NCI-H2107 (cell line): ENCODE measurements at places on chromosomes 1 and 21.

DNA sequence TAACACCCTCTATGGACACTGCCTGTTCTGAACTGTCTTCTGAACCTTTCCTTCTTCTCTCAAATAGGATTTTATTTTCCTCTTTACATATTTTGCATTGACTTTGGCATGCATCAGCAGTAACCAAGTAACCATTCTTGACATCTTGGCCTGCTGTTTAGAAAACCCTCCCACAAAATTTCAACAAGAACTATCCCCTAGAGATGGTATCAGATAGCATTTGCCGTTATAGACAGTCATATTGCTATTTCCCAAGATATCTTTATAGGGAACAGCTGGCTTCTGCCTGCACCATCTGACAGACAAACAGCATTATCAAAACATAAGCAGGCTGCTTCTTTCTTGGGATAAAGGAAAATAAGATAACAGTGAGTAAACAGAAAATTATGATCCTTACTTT is 54.7 kb downstream of the LHX8 start:
- DNase-seq = no peak

- no peak for DNase-seq
Measured at GRCh38 chr21:46191686-46192575, 7.7 kb upstream of the SPATC1L start.

DNA sequence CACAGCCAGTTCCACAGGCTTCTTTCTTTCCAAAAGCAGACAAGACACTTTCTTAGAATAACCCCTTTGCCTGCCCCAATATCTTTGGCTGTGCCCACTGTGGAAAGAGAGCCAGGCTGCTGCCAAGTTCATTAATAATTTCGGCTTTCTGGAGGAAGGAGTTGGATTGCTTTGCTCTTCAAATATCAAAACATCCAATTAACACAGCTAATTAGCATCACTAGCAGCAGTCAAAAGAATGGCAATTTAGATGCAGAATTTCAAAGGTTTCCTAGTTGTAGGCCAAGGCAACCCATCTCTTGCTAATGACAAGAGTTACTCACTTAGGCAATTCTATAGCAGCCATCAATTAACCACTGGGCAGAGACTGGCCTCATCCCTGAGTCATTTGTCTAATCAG is 91.0 kb upstream of the SPATA6 start:
- DNase-seq = no peak

- DNase-seq = peak; percentile 48
Measured at GRCh38 chr1:11719313-11720032, 16.5 kb upstream of the AGTRAP start.

GRCh38 chr1:160197231-160197630 is 6.9 kb downstream of the CASQ1 start:
- no peak for DNase-seq

GRCh38 chr1:218475275-218475674 is 130.1 kb downstream of the TGFB2 start:
- DNase-seq = no peak

DNA sequence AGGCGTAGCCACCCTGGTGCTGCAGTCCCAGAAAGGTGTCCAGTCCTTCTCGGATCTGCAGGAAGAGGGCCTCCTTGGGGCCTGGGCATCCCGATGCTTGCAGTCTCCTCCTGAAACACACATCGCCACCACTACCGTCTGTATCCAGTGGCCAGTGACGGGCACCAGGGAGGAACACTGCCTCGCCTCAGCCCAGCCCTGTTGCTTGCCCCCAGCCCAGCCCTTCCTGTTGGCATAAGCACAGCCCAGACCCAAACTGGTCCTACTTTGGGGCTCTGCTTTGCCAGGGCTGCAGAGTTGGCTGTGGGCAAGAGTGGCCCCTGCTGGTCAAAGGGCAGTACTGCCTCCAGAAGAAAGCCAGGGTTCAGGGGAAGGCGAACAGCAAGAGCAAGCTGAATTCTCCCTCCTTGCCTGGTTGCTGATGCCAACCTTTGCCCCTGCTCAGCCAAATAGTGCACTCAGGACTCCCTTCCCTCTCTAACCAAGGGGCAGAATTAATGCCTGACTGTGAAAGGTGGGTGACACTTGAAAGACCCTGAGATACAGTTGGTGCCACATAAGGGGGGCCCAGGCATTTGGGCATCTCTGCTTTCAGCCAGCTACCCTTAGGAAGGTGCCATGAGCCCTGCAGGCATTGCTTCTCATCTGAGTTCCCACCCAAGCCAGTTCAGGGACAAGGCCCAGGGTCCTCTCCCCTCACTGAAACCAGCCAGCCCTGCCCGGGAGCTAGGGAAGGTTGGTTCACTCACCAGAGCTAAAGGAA is 11.1 kb upstream of the ARHGEF2 start:
- peak; percentile 61 for DNase-seq

DNA sequence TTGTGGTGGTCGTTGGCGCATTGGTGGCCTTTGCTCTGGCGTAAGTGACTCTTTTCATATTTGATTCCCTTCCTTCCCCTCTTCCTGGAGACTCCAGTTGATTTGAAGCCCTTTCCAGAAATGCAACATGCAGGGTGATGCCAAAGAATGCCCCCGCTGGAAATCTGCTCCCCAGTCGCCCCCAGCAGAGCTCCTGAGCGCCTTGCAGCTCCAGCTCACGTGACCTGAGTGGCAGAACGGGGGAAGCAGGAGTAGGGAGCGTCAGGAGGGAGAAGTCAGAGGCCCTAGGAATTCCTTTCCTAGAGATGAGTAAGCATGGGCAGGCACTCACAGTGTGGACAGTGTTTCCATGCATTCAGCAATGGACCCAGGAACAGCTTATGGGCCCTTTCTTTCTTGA is 255.9 kb downstream of the CACNA1E start:
- DNase-seq = no peak

DNA sequence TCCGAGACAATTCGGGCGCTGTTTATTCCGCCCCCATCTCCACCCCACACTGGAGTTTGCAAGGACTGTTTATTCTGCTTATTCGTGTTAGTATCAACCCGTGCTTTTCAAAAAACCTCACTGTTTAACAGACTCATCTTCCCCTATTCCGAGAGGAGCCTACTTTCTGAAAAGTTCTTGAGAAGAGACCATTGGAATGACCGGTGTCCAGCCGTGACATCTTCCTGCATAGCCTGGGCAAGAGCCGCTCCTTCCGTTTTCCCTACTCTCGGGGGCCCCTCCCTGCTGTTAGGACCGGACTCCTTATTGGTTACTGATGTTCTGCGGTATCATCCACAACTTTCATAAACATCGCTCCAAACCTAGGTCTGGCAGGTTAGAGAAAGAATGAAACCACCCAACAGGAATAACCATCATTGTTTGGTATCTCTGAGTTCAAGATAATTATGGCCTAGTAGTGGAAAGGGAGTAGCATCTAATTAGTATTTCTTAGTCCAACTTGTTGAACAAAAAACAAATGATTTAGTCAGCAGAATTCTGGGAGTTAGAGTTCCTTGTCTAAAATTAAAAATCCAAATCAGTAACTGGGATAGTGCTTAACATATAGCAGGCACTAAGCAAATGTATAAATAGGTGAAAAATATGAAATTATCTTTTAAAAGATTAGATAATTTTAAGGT is 837 bp downstream of the STXBP3 start:
- peak; percentile 13 for DNase-seq

DNA sequence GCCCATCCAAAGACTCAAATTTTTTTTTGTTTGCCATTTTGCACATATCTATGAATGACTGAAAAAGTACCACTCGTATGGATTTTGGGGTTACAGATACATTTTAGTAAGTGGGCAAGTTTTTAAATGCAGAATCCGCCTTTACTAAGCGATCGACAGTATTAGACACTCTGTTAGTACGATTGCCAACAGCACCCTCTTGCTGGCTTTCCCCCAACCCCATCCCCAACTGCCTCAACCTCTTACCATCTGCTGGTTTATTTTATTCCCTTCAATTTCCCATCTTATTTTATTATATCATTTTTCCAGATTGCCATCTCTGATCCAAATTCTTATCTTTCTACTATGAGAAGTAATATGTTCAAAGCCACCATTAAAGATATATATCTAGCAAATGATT is 244.8 kb downstream of the LRRIQ3 start:
- no peak for DNase-seq

GRCh38 chr1:21319447-21320407 is 29.5 kb upstream of the ECE1 start:
- DNase-seq = no peak

- DNase-seq = no peak
Measured at GRCh38 chr1:229087339-229087738, 183.6 kb upstream of the RAB4A start.

DNA sequence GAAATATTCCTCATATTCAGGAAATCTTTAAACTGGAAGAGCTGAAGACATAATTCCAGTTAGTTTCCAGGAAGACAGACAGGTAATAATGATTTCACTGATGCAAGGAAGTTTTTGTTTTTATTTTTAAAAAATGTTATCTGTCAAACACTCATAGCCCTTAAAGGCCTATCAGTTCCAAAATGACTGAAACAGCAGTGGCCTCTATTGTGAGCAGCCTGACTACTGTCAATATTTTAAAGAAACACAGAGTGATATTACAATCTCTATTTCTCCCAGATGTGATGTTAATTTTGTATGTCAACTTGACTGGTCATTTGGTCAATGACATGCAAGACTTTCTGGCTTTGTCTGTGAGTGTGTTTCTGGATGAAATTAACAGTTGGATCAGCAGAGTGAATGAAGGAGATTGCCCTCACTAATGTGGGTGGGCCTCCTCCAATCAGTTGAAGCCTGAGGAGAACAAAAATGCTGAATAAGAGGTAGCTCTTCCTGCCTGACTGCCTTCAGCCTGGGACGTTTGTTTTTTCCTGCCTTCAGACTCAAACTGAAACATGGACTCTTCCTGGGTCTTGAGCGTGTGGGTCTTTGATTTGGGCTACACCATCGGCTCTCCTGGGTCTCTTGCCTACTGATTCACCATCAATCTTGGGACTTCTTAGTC is 31.3 kb upstream of the SLC30A10 start:
- no peak for DNase-seq

GRCh38 chr1:178819123-178819522 is 51.8 kb downstream of the ANGPTL1 start:
- no peak for DNase-seq

- DNase-seq = no peak
Measured at GRCh38 chr1:185632659-185633423, 101.3 kb upstream of the HMCN1 start.

DNA sequence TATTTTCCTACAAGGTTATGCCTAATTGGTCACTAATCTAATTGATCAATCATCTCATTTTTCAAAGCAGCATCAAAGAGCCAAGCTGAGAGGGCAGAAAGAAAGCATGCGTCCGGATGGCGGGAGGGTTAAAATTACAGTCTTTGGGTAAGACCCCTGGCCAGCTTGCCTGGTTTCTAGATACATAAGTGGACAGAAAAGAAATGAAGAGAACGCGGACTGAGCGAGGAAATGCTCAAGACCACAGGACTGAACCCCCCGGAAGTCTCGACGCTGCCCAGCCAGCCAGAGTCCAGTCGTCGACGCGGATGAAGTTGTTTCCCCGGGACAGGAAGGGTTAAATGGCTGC is 297.2 kb downstream of the OMA1 start:
- no peak for DNase-seq

DNA sequence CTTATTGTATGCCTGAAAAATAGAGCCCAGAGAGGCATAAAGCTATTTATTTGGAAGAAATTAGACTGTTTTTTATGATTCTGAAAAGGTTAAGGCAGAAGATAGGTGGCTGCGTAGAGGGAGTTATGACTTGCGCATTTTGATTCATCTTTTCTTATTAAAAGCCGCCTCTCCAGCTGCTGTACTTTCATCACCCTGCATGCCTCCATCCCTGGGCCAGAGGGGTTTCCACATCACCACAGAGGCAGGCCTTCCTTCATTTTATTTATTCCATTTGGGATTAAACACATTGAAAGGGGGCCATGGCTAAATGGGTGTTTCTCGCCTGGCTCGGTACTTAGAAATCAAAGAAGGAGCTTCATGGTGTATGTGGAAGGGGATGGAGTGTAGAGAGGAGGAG is 14.6 kb upstream of the RGS8 start:
- DNase-seq = no peak

DNA sequence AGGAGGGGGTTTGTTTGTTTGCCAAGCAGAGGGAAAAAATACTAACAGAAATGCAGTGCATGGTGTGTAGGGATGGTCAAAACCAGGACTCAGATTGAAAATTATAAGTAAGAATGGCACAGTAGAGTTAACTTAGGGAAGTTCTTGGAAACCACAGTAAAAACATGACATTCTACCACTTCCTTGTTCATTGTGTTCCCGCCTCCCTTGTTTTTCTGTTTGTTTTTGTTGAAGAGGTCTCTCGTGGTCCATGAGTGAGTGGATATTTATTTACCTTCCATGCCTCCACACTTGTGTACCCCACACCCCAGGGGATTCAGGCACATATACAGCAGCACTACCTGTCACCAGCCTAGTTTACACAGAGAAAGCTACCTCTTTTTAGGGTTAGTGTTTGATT is 69.6 kb downstream of the OLFML2B start:
- DNase-seq = no peak

- DNase-seq = no peak
Measured at GRCh38 chr1:13407811-13408210, 2.4 kb upstream of the PRAMEF20 start.

DNA sequence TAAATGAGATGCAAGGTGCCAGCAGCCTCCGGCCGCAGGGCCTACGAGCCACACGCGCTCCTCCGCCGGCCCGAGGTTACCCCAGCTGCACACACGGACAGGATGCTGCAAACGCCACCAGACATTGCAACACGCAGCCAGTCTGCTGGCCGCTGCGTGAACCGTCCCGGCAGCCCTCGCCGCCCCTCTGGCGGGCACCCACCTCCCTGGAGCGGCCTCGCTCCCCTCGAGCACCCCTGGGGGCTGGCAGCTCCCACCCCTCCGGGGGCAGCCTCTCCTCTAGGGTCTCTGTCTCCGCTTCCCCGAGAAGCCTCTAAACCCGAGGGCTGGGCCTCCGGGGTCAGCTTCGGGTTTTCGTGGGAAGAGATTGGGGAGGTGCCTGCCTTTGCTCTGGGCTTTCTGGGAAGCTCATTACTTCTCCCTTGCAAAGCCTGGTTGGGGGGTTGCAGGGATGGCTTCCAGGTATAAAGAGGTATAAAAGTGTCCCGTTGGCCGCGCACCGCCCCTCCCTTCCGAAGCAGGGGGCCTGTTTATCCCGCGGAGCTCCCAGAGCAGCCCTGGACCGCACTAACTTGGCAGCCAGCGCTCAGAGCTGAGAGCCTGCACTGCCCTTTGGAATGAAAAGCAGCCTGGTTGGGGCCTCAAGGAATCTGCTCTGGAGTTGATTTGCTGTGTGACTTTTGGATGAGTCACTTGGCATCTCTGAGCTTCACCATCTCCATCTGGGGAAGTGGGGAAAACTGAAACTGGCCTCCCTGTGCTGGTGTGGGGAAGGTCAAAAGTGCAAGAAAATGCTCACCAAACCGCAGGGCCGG is 21.8 kb downstream of the DHRS3 start:
- no peak for DNase-seq

DNA sequence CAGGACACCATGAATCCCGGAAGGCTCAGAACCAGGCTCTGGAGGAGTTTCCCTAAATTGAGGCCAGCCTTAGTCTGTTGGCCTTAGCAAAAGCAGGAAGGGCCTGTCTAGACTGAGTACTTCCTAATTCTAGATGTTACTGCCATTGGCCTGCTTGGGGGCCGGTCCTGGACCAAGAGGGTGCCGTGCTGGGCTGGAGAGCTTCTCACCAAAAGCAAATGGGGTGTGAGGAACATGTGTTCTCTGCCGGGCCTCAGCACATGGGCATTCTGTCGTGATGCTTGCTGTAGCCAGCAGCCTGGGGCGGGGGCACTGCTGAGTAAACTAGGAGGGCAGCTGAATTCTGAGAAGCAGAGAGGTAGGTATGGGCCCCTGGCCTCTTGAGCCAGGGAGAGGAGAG is 35.7 kb upstream of the MAN1C1 start:
- DNase-seq = no peak
